ENCODE measurements at places on chromosomes 12 and 14. TPM values are rescaled to one million over a fixed set of nuclear protein-coding genes. Genes with fewer than 3 reads are reported as not detected.

Gene KCNC2
- polyA plus RNA-seq: not detected

Gene TAS2R20
- polyA plus RNA-seq: not detected

Gene TEAD4
- polyA plus RNA-seq: not detected

Gene NFE2
- polyA plus RNA-seq: 0.51 TPM

Gene CCDC92
- polyA plus RNA-seq: 22.6 TPM

Gene LALBA
- not detected for polyA plus RNA-seq

Gene PDE3A
- 0.12 TPM for polyA plus RNA-seq

Gene ADCY6
- polyA plus RNA-seq: not detected

Gene XPOT
- 27.9 TPM for polyA plus RNA-seq
